ENCODE measurements at places on chromosomes 11 and 22. TPM values are rescaled to one million over a fixed set of nuclear protein-coding genes. Genes with fewer than 3 reads are reported as not detected.

The ACRV1 gene
- not detected for total RNA-seq

The VSIG10L2 gene
- total RNA-seq = not detected

The CLCF1 gene
- total RNA-seq = 10.0 TPM

The IL17REL gene
- not detected for total RNA-seq

The OR52A1 gene
- total RNA-seq = not detected

DNA sequence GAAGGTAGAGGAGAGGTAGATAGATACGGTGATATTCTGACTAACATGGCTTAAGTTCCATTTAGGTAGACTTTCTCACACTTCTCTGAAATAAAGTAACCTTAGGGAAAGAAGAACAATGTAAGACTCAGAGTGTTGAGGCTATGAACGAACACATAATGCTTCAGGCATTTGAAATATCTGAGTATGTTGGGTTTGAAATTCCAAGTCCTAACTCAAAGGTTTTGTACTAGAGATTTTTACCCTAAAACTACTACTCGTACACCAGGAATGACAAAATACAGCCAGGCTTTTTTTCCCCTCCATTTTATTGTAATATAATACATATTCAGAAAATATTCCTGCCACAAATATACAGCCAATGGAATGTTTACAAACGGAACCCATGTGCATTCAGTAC is 592.6 kb downstream of the ETS1 start:
- no peak for DNase-seq

- no peak for DNase-seq
These were observed 63.3 kb upstream of the BMAL1 start for GRCh38 chr11:13214276-13214675.

GRCh38 chr11:16418428-16419097 is 62.2 kb upstream of the SOX6 start:
- DNase-seq = no peak

GRCh38 chr11:102010776-102011494 is 36.3 kb upstream of the CFAP300 start:
- peak; percentile 93 for DNase-seq

DNA sequence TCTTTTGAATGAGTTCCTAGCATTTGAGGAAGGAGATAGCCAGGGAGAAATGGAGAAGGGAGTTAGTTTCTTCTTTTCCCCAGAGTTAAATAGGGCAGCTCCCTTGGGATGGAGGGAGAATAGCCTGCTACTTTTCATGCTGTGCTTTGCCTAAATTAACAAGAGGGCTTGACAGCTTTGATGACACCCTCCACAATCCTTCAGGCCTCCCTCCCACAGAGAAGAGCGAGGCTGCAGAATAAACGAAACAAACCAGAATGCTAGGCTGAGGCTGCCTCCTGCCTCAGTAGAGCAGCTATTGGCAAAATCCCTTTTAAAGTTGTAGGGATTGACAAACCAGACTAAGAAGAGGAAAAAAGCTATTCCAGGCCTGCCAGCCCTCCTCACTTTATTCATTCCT is 94.6 kb downstream of the C11orf58 start:
- DNase-seq = no peak

DNA sequence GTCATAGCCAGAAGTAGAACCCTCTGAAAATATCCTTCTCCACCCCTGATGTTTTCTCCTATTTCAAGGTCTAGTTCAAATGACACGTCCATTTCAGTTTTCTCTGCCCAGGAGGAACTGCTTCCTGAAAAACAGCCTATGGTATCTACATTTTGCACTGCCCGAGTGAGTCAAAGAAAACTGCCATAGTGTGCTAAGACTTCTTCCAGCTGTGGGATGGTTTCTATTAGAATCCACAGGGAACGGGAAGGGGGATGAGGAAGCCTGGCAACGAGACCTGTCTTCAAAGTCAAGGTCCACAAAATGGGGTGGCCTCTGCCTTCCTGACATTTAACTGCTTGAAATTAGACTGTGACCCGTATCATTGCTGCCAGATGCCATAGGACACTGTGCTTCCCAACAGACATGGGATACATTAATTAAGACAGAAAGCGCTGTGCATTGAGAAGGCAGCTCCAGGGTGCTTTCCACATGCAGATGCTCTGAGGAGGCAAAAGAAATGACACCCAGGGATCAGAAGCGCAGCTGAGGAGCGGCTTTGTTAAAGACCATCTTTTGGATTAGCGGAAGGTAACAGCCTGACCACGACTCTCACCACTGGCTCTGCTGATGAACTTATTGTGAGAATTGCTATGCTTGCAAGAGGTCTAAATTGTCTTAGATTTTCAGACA is 39.4 kb upstream of the NUP50 start:
- no peak for DNase-seq

GRCh38 chr11:2271327-2272227 is 1.2 kb upstream of the ASCL2 start:
- DNase-seq = no peak

DNA sequence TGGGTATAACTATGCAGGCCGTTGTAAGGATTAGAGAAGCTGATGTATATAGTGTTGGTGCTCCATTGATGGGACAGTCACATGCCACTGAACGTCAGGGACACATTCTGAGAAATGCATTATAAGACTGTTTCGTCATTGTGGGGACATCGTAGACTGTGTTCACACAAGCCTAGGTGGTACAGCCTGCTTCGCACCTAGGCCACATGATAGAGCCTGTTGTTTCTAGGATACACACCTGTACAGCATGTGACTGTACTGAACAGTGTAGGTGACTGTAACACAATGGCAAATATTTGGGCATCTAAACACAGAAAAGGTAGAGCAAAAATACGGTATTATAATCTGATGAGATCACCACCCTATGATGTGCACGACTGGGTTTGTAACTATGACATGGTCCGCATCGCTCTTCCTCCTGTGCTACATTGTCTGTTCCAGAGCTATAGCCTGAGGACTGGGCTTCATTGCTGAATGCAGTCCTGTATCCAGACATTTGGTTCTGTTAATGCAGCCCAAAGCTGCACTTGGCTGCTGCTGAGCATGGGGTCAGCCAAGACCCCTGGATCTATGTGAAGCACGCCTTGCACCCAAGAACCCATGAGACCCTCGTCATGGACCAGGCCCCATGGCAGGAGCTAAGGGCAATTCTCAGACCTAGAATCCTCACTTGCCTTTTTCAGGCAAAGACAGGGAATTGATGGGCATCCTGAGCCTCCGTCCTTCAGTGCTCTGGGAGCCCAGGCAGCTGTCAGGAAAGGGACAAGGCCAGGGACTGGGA is 51.1 kb upstream of the THY1 start:
- DNase-seq = peak; percentile 56

GRCh38 chr11:12216671-12217374 is 106.4 kb downstream of the MICAL2 start:
- DNase-seq = no peak

DNA sequence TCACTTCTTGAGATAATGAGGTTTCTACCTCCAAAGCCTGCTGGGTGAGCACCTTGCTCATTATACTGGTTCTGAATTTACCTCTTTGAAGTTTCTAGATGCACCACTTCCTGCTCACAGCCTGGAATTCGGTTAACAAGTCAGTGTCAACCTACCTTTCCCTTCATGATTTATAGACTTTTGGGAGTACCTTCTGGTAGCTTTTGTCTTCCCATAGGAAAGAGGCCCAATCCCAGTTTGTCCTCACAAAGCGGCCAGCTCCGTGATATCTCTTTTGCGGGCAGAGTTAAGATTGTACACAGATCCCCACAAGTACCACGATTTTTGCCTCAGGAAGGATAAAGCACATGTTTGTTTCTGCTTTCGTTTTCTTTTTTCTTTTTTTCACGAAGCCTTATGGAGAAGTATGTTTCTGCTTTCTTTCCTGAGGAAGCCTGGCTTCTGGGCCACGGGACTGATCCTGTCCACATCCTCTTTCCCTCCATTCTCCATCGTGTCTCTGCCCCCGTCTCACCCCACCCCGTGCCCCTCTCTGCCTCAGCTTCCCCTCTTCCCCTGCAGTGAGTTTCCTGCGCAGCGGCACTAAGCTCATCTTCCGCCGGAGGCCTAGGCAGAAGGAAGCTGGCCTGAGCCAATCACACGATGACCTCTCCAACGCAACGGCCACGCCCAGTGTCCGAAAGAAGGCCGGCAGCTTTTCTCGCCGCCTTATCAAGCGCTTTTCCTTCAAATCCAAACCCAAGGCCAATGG is 5.7 kb upstream of the HINFP start:
- peak; percentile 89 for DNase-seq

- no peak for DNase-seq
These were observed 49.4 kb downstream of the ELFN2 start for GRCh38 chr22:37377927-37378326.

- DNase-seq = no peak
These were observed 670.2 kb downstream of the TBC1D22A start for GRCh38 chr22:47432683-47433082.

GRCh38 chr11:70038034-70038834 is 39.9 kb upstream of the ANO1 start:
- no peak for DNase-seq

DNA sequence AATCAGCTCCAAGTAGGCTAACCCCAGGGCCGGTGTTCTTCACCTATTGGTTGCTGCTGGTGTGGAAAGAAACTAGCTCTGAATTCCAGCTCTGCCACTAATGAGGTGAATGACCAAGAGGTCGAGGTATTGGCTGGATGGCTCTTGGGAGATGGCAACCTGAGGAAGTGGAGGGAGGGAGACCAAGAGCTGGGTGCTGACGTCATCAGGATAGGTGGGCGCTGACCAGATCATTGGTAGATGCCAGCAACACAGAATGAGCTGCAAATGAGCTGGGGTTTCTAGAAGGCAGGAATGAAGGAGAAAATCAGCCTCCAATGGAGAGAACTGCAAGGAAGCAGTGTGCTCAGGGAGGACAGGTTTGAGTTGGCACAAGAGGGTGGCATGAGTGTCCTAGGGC is 14.7 kb upstream of the CSF2RB start:
- no peak for DNase-seq

GRCh38 chr22:33326540-33327295 is 268.5 kb upstream of the SYN3 start:
- DNase-seq = no peak

DNA sequence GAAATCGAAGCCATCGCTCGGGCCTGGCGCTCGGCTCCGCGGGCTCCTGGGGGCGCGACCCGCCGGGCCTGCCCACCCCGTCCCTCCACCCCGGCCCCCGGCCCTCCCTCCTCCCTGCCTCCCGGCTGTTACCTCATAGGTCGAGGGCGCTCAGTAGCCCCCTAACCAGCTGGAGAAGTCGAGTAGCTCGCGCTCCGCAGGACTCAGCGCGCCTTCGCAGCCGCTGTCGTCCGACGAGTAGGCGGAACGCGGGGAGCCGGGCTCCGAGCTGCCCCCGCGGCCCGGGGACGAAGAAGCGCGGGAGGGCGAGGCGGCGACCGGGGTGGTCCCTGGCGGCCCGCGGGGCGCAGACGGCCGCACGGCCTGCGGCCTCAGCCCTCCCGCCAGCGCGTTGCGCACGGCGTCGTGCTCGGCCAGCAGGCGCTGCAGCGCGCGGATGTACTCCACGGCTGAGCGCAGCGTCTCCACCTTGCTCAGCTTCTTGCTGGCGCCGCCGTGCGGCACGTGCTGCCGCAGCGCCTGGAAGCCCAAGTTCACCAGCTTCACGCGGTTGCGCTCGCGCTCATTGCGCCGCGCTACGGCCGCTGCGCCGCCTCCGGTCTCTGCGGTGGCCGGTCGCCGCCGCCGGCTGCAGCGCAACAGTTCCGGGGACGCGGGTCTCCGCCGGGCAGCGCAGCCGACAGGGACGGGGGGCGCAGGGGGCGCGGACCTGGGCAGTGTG is 627 bp downstream of the ASCL2 start:
- peak; percentile 84 for DNase-seq

Measured in posterior vena cava (tissue), 2 donors.